Chondrocyte (in vitro differentiated cells): ENCODE measurements at places on chromosomes 2 and 18. TPM values are rescaled to one million over a fixed set of nuclear protein-coding genes. Genes with fewer than 3 reads are reported as not detected.

OTOS gene
- total RNA-seq: not detected in 3 replicates

ACTG2 gene
- 173 to 1,480 TPM (median 1,439 TPM) in 3 replicates for total RNA-seq

GAREM2 gene
- total RNA-seq: 6.5 to 22.6 TPM (median 19.1 TPM) in 3 replicates

EMILIN2 gene
- 2.2 to 9.9 TPM (median 9.3 TPM) in 3 replicates for total RNA-seq

- peak; percentile 90 for DNase-seq
Measured at GRCh38 chr2:96470636-96471035, 34.5 kb downstream of the NEURL3 start.

DNA sequence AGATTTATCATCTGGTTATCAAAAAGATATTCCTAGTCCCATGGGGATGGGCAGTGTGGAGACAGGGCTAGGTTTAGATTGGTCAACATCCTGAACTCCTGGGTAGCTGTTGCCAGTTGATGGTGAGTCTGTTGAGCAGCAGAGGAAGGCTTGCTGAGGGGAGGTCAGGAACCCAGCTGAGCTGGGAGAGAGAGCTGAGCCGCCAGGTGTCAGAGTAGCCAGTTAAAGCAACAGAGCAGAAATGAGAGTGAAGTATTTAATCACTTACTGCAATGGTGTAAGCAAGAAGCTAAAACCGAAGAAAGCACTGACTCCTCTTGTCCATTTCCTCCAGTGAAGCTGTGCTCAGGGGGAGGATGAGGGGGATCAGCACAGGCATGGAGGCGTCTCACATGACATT is 29.6 kb downstream of the SMYD1 start:
- DNase-seq: no peak

- no peak for DNase-seq
Measured at GRCh38 chr2:37748541-37748940, 77.1 kb upstream of the CDC42EP3 start.

DNA sequence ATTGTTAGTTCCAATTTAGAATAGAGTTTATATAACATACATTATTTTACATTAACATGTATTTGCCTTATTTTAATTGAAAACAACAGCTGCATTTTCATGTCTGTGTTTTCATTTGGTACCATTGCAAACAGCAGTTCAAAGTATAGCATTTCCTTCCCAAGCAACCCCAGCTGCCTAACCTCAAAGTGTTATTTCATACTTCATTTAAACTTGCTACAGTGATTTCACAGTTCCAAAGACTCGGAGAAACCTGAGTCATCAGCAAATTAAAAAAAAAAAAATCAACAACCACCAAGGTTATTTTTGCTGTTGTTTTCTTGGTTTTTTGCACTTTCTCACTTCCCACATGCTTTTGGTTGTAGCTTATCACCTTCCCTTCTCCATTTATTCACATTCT is 236.5 kb upstream of the SPHKAP start:
- DNase-seq: no peak

GRCh38 chr2:17749753-17750438 is 3.7 kb downstream of the SMC6 start:
- no peak for DNase-seq

- DNase-seq: no peak
Measured at GRCh38 chr2:60385648-60386047, 167.8 kb downstream of the BCL11A start.
